ENCODE measurements at places on chromosomes 11 and 22.

DNA sequence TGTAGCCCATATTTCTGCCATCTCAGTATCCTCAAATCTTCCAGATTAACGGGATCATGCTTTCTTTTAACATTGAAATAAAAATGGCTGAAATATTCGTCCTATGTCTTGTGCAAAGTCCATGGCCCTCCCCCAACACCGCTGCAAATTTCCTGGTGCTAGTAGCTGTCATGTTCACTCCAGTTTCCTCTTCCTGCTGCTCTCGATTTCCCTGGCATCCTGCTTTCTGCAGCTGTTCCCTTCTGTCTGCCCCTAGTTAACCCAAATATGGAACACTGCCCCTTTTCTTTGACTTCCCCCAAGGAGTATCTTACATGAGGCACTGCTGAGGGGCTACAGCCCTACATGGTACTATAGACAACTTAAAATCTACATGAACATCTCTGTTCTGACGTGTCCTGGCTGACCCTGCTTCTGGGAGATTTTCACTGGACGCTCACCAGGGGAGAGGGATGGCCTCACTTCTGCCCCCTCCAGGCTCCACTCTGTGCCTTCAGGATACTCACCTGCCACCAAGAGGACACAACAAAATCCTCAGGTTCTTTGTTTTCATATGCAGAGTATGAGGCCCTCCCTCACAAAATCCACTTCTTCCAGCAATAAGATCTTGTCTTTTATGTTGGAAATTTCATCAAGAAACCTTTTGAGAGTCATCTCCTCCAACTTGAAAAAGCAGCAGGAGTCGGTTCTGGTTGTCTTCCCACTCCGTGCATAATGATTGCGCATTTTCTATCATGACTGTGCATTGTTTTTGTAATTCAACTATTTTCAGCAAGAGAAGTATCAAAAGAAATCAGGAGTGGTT, 29.5 kb upstream of the SCUBE2 start:
- no peak for DNase-seq

GRCh38 chr22:26797910-26798309, 140.5 kb downstream of the MIAT start:
- no peak for DNase-seq

- DNase-seq: no peak
Observed at GRCh38 chr22:43832393-43833265, 20.5 kb upstream of the EFCAB6 start.

GRCh38 chr11:13016415-13016814, 7.3 kb downstream of the RASSF10 start:
- DNase-seq: no peak

DNA sequence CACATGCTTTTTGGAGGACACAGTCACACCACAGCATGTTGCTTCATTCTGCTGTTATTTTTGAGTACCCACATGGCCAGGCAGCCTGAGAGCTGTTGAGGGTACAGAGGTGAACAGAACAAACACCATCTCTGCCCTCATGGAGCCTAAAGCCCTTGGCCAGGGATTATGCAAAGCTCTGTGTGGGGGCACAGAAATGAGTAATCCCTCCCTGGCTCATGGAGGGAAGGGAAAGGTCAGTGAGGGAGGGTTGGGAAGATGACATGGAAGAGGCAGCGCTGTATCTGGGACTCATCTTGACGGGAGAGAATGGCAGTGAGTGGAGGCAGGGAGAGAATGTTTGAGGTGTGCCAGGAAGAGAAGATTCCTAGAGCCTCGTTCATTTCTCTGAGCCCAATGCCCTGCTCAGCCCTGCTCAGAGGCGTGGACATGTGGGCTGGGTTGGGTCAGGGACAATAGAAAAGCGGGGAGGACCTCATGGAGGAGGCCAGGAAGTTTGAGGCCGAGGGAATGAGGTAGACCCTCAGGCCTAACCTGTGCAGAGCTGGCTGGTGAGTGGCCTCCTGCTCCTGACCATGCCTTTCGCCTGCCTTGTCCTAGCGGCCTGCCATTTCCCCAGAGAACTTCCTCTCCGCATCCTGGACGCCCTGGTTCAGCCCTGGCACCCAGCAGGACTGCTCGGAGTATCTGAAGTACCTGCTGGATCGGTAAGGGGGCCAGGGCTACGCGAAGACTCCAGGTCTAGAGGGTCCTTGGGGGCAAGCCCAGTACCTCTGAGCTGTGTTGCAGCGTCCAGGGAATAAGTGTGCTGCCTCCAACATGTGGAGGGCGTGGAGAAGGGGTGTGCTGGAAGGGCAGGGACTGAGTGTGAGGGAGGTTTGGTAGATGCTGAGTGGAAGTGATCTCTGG, 19.8 kb downstream of the USP35 start:
- no peak for DNase-seq

DNA sequence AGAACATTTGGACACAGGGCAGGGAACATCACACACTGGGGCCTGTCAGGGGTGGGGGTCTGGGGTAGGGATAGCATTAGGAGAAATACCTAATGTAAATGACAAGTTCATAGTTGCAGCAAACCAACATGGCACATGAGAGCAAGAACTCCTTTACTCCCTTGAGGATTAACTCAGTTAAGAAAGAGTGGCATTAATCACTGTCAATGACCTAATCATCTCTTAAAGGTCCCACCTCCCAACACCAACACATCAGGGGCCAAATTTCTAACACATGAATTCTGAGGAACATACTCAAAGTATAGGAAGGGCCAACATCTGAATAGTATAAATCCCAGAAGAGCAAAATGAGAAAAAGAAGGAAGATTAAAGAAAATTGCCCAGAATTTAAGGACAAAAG, 272.9 kb downstream of the SWAP70 start:
- DNase-seq: no peak

GRCh38 chr11:9895006-9895405, 231.1 kb downstream of the SWAP70 start:
- no peak for DNase-seq

DNA sequence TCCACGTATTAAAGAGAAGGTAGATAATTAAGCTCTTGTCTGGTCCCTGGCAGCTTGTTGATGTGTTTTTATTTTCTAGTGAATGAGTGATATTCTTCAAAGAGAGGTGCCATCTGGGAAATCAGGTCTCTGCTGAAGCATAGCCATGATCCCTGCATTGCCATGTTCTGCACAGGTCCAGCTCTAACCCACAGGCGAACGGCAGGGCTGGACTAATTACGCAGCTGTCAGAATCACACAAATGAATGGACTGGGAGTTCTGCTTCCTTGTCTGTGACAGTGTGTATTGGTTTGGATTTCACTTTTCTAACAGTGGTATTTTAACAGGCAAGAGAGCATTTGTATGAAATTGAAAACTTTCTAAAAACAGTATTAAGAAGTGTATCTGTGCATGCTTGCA, 235.6 kb downstream of the FAT3 start:
- DNase-seq: no peak

- DNase-seq: no peak
Observed at GRCh38 chr11:71951741-71952310, 23.0 kb downstream of the RNF121 start.

DNA sequence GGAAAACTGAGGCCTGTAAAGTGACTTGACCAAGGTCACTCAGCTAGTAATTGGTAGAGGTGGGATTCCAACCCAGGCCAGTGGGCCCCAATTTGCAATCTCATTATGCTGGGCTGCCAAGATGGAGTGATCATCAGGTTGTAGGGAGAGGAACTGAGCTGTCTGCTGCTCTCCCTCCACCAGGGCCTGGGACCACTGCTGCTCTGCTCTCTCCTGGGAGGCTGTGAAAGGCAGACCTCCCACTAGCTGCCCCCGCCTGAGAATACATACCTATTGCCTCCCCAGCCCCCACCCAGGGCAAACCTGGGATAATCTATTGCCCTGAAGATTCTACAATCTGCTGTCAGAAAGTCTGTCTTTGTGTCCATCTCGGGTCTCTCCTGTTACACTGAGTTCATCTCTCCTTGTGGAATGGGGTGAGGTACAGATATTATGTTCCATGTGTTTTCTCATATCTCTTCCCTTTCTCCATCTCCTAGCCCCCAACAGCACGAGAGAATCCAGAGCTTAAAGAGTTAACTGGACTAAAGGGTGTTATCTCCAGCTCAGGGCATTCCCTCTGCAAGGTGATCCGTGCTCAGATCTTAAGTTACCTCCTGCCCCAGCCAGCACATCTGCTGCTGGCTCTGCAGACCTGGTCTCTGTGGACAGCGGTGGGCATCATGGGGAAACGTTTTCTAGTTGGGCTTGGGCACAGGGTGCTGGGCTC, 5.6 kb downstream of the NECTIN1 start:
- no peak for DNase-seq

- DNase-seq: no peak
Observed at GRCh38 chr11:35338921-35339320, 80.4 kb downstream of the SLC1A2 start.

DNA sequence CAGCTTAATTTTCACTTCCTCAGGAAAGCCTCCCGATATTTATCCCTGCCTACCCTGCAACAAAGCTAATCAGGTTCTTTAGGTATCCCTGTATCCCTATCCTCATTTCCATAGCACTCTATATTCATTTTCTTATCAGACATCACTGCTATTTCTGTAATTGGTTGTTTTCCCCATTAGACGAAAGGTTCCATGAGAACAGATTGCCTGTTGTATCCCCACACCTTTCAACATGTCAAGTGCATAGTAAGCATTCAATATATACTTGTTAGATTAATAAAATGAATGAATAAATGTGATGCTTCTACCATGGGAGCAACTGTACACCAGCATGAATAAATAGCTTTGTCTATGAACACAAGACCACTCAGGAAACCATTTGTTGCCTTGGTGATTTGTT, 499.8 kb downstream of the DLG2 start:
- no peak for DNase-seq

- no peak for DNase-seq
Observed at GRCh38 chr11:122653916-122654585, 1.5 kb upstream of the UBASH3B start.

DNA sequence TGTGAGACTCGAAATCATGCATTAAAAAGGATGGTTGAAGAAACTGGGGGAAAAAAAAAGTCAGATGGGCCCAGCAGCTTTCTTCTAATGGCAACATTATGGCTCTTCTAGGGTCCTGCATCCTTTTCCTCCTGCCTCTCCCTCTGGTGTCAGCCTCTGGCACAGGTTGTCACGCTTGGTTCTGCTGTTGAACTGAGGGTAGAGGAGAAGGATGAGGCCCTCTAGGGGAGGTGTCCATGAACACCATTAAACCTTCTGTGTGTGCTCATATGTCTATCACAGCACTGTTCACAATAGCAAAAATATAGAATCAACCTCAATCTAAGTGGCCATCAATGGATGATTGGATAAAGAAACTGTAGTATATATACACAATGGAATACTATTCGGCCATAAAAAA, 36.0 kb downstream of the BUD13 start:
- DNase-seq: no peak

GRCh38 chr22:19620742-19621371, 93.4 kb upstream of the SEPTIN5 start:
- no peak for DNase-seq

- no peak for DNase-seq
Observed at GRCh38 chr22:36684841-36685240, 18.7 kb downstream of the CACNG2 start.

- DNase-seq: no peak
Observed at GRCh38 chr22:25938151-25938550, 196.2 kb downstream of the MYO18B start.

- no peak for DNase-seq
Observed at GRCh38 chr11:114085965-114086793, 26.7 kb downstream of the ZBTB16 start.

DNA sequence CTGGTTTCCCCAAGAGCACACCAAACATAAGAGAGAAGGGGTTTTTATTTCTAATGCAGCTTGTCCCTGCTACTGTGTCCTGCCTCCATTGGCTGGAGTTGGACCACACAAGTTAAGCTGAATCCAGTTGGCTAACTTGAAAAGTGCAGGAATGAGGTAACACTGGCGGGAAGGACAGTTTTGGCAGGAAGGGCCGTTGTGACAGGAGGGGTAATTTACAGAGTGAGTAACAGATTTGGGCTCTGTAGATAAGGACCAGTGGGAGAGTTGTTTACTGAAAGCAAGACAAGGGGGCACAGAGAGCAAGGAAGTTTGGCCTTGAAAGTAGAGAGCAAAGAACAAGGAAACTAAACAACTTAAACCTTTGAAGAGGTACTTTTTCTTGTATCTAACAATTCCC, 1623.3 kb upstream of the RAG2 start:
- DNase-seq: no peak

DNA sequence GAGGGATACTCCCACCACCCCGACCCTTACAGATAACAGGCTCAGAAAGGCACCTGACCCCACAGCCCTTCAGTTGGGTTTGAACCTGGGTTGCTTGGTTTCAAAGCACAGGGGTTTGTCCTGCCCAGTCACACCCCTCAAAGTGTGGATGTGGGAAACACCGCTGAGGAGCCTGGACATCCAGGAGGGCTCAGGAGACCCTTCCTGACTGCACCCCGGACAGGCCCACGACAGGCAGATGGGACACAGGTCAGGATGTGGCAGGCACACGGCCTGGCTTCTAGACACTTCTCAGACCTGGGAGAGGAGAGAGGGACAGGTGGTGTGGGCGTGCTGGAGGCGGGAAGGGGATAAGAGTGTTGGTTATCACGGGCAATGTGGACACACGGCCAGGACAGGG, 932.3 kb downstream of the BRD1 start:
- DNase-seq: no peak

DNA sequence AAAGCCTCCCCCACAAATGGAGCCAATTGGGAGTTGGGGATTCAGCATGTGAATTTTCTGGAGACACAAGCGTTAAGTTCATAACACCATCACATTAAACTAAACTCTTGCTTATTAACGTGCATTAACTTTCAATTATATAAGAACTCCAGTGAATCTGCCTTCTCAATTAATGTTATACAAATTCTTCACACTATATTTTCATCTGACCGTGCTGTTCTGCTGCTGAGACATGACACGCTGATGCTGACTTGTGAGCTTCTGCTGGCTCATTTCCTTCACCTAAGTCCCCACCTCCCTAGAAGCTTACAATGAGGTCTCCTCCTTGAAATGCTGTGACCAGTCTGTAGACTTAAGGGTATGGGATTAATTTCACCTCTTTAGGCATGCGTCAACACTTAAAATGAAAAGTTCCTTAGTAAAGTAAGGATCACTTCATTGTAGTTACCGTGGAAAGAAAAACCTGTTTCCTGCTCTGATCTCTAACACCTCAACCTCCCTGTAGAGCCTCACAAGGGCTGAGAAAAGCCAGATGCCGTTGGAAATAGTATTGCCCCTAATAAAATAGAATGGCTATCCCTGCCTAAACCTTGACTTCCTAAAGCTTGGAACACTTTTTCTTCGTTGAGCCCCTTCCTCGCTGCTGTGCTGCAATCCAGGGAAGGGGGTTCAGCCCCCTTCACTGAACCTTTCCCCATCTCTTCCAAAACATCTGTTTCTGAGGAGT, 2.2 kb downstream of the HBG2 start:
- DNase-seq: no peak

DNA sequence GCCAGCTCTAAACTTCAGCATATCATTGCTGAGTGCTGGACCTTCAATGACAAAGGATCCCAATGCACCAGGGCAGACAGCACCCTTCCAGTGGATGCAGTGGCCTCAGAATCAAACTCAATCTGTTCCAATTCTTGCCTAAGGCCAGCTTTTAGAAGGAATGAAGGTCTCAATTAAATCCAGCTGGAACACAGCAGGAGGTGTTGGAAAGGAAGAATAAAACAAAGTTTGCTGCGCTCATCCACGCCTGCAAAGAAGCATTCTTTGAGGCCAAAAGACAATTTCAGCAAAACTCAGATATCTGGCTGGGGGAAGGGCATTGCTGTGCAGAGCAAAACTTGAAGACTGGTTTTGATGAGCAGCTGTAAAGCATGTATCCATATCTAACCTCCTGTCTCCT, 120.7 kb downstream of the CCDC81 start:
- DNase-seq: no peak

- DNase-seq: no peak
Observed at GRCh38 chr11:29449281-29450074, 567.4 kb downstream of the KCNA4 start.

- DNase-seq: no peak
Observed at GRCh38 chr11:26842478-26843282, 120.8 kb upstream of the SLC5A12 start.
